ENCODE measurements at places on chromosomes 1 and 21.

DNA sequence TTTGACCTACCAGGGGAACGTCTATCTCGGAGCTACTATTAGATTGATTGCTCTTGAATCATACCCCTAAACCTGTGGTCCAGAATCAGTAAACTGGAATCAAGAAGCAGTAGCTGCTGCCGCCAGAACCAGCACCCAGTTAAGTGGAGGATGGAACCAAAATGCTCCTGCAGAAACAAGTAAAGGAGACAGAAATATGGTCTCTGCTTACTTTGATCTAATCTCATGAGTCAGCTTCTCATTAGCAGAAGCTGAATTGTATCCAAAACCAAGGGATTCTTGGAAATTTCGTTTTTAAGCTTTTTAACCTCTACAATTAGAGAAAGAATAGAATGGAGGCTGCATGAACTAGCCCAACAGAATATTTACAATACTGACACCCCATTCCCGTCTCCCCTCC lies 42.6 kb upstream of the PIGV start:
- DNase-seq: no peak

- DNase-seq: no peak
Measured at GRCh38 chr21:41425954-41426675, at the start of gene MX1. MX1 (plus strand) TSS chr21:41426239; CDS start chr21:41432071, 5,832 bp downstream.

DNA sequence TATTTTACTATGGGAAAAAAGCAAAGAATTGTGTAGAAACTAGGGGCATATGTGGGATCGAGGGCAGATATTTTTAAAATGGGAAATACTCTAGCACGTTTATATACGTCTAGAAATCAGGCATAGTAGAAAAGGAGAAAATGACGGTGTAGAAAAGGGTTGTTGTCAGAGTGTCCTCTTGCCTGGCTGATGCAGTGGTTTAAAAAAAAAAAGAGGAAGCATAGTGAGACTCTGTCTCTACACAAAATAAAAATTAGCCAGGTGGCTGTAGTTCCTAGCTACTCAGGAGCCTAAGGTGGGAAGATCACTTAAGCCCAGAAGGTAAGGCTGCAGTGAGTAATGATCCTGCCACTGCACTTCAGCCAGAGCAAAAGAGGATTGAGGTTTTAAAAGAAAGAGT lies 64.7 kb upstream of the LRRC7 start:
- DNase-seq: no peak

DNA sequence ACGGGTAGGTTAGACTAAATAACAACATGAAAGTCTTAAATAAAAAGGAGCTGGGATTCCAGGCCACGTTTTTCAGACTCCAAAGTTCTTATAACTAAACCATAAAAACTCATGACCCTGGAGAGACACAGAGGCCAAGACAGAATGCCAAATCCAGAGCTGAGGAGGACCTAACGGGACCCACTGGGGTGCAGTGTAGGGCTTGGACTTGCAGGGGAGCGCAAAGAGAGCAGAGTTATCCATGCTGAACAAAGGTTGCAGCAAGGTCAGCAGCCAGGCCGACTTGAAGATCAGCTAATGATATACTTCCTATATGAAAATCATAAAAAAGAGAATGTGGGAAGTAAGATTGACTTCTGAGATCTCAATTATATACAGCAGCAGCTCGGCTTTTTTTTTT lies 237.1 kb downstream of the TM2D1 start:
- DNase-seq: no peak

GRCh38 chr1:241606544-241606943 lies 33.6 kb downstream of the CHML start:
- DNase-seq: no peak

DNA sequence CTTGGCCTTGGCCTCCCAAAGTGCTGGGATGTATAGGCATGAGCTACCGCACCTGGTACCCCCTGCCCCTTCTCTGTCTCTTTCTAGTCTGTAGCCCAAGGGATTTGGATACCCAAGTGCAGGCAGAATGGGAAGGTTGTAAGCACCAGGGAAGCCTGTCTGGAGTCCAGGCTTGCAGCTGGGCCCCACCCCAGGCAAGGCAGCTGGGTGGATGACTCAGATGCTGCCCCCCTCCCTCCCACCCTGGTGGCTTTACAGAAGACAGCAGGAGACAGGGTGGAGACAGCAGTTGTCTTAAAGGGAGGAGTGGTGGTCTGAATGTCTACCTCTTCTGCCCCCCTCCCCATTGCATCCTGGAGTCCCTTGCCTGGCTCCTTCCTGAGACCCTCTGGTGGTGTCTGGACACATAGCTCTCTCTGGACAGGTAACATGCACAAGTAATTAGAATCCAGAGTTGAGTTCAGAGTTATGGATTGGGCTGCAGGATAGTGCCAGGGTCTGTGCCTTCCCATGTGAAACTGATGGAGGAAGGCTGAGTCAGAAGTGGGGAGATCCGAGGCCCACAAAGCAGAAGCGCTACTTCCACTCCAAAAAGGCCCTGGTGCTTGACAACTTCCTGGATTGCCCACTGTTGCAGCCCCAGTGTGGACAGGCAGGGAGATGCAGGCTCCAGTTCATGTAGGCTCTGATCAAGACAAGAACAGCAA lies 5.1 kb downstream of the LMNA start:
- no peak for DNase-seq

GRCh38 chr21:39065917-39066316 lies 117.3 kb downstream of the PSMG1 start:
- no peak for DNase-seq

- no peak for DNase-seq
Measured at GRCh38 chr1:35210321-35211119, 17.6 kb upstream of the SFPQ start.

GRCh38 chr1:43653339-43653738 lies 3.4 kb downstream of the KDM4A start:
- no peak for DNase-seq

GRCh38 chr1:182795563-182796228 lies 6.1 kb downstream of the NPL start:
- DNase-seq: no peak

DNA sequence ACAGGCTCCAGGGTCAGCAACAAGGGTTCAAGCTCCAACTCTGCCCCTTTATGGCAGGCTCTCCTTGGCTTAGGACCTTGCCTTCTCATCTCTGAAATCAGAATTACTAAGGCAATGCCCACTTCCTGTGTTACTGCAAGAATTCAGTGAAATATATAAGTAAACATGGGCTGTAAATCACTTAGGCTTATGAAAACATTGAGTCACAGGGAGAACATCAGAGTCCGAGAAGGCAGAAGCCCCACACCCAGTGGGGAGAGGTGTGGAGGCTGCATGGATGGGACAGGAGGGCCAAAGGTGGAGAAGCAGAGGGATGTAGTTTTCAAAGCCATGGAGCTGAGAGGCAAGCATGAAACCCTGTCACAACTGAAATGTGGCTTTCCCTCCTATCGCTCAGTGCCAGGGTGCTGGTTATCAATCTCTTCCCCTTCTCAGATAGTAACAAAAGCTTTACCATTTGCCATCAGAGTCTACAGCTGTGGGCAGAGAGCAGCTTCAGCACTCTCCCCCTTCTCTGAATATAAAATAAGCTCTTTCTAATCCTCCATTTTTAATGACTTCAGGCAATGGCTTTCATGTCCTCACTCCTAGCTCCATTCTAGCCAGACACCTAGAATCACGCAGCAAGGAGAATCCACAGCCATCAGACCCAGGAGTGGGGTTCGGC lies 3.4 kb downstream of the RGS8 start:
- DNase-seq: no peak

- DNase-seq: no peak
Measured at GRCh38 chr1:8659593-8659992, 157.8 kb downstream of the RERE start.

DNA sequence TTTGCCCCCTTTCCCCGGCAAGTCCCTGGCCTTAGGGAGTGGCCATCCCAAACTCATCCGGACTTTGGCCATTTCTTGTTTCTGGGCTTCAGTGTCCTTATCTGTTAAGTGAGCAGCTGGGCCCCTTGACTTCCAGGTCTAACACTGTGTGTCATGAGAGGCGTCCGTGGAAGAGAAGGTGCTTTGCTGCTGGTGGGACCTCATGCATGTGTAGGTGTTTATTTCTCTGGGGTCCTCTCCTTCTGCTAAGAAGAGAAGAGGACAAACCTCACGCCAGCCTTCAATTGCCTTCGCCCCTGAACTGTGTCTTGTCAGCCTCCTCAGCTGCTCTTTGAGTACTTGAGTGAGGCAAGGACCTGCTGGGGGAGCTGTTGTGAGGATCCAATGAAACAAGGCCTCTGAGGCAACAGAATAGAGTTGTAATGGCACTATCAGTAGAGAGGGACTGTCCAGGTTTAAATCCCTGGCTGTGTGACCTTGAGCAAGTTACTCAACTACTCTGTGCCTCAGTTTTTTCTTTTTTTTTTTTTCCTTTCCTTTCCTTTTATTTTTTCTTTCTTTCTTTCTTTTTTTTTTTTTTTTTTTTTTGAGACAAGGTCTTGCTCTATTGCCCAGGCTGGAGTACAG lies 72.5 kb downstream of the RUNX3 start:
- no peak for DNase-seq

Data from NCI-H446 treated with DMSO at 0.1 percent for 48 hours (cell line).